ENCODE measurements at places on chromosomes 4 and X. TPM values are rescaled to one million over a fixed set of nuclear protein-coding genes. Genes with fewer than 3 reads are reported as not detected.

CFAP47 gene
- 0.10 TPM for total RNA-seq

SLC6A14 gene
- not detected for total RNA-seq

NUDT10 gene
- 0.31 TPM for total RNA-seq

AADAT gene
- total RNA-seq = not detected

CT45A5 gene
- not detected for total RNA-seq

HPGD gene
- 10.5 TPM for total RNA-seq

GUCY2F gene
- not detected for total RNA-seq
